ENCODE measurements at places on chromosomes 3 and 15. TPM values are rescaled to one million over a fixed set of nuclear protein-coding genes. Genes with fewer than 3 reads are reported as not detected.

DNA sequence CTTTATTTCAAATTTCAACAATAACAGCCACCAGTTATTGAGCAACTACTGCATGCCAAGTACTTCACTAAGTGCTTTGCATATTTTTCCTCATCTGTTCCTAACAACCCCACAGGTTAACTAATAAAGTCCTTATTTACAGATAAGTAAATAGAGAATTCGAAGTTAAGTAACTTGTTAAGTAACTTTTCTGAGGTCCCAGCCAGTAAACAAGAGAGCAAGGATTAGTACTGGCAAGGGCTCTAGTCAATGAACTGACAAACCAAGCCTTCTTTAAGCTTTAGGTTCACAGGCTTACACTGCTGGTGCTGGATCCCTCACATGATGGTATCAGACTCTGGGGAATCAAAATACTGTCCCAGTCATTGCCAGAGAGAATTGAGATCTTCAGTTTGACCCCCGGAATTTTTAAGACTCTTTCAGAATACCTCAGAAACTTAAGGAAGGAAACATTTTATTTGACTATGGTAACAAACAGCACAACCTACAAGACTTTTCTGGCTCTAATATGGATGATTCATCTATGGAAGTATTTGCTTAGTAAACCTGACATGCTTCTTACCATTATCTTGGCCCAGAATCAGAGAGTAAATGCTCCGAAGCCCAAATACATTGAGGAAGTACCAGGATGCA is 16.5 kb downstream of the EMC3 start:
- DNase-seq: no peak

DNA sequence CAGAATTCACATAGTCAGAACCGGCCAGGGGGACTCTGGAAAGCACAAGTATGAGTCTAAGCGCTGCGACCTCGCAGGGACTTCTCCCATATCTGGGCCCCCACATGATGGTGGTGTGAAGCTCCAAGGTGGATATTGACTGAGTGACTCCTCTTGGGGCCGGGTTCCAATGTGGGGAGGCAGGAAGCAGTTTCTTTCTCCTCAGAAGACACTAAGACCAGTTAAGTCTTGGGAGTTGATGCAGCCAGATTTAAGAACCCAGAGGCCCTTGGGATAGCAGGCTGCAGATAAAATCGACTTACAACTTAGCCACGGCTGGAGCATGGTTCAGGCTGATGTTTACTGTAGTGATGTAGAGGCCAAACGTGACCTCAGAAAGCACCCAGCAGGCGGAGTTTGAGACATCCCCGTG is 55.4 kb upstream of the KLF13 start:
- no peak for DNase-seq

Gene SSUH2
- 36.2 TPM for total RNA-seq

DNA sequence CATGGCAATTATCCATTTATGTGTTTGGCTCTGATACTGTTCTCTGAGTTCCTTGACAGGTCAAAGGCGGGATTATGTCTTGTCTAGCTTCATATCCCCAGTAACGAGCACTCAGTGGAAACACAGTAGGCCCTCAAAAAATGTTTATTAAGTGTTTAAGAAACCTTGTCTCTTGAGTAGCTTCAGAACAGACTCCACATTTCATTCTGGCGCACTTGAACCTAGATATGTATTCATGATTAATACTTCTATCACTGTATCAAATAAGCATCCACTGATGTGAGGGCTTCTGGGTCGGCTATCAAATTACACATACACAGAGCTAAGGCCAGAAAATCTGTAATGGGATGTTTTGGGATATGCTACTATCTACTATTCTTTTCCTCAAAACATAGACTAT is 4.6 kb downstream of the CBLB start:
- no peak for DNase-seq

DNA sequence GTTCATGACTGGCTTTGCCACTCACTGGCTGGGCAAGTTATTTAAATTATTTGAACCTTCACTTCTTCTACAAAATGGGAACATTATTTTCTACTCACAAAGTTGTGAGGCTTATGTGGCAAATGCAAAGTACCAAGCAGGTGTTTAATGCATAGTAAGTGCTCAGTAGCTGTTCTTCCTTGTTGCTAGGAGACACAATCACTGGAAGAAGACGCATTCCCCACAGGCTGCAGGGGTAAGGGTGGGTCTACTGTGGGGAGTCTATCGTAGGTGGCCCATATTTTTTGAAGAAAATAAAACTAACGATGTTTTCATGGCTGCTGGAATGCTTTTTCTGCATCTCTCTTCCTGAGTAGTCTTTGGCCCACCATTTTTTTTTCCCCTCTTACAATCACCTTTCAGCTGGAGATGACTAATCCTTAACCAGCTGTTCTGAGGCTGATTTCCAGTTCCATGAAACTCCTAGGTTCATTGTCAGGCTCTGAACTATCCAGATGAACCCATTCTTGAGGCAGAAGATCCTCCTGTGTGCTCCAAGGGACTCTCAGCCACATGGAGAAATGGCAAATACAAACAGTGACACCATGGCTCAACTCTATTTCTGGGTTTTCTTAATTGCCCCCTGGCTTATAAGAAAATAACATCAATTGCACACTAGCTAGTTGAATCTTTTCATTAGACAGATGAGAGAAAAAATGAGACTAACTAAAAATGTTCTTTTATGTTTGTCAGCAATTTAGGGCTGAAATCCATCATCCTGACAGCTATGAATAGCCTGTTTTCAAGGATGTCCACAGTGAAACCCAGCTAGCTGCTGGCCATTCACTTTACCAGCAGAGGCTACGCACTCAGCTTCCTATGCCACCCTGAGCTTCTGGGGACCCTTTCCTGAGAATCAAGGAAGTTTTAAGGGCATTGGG is 108.3 kb upstream of the ETV5 start:
- DNase-seq: no peak

GRCh38 chr3:39346785-39347585 is 17.5 kb downstream of the CCR8 start:
- DNase-seq: no peak

DNA sequence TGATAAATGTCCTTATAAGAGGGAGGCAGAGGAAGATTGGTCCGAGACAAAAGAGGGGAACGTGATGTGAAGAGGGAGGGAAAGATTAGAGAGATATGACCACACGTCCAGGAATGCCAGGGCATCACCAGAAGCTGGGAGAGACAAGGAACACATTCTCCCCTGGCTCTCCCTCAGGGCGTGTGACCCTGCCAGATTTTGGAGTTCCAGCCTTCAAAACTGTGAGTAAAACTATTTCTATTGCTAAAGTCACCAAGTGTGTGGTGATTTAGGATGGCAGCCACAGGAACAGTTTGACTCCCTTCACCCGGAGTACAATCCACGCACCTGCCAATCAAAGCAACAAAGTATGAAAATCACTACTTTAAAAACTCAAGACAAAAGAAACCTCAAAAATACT is 32.1 kb upstream of the TJP1 start:
- DNase-seq: no peak

GRCh38 chr15:59376733-59377132 is 4.1 kb upstream of the MYO1E start:
- DNase-seq: no peak

Gene IFT80
- 15.7 TPM for total RNA-seq

DNA sequence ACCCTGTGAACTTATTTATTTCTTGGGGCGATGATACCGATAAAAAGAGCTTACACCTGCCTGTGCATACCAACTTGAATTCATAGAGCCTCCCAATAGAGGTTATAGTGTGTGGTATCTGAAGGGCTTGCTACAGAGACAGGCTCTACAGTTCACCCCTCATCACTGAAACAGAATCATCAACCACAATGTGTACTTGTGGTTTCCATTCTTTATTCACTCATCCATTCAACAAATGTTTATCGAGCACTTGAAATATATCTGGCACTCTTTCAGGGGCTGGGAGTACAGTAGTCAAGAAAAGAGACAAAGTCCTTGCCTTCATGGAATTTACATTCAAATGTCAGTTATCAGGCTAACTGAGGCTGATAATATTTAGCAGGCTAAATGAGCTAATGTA is 134.4 kb upstream of the SKOR1 start:
- DNase-seq: peak; percentile 44

GRCh38 chr3:15667484-15667883 is 65.9 kb downstream of the BTD start:
- DNase-seq: no peak

DNA sequence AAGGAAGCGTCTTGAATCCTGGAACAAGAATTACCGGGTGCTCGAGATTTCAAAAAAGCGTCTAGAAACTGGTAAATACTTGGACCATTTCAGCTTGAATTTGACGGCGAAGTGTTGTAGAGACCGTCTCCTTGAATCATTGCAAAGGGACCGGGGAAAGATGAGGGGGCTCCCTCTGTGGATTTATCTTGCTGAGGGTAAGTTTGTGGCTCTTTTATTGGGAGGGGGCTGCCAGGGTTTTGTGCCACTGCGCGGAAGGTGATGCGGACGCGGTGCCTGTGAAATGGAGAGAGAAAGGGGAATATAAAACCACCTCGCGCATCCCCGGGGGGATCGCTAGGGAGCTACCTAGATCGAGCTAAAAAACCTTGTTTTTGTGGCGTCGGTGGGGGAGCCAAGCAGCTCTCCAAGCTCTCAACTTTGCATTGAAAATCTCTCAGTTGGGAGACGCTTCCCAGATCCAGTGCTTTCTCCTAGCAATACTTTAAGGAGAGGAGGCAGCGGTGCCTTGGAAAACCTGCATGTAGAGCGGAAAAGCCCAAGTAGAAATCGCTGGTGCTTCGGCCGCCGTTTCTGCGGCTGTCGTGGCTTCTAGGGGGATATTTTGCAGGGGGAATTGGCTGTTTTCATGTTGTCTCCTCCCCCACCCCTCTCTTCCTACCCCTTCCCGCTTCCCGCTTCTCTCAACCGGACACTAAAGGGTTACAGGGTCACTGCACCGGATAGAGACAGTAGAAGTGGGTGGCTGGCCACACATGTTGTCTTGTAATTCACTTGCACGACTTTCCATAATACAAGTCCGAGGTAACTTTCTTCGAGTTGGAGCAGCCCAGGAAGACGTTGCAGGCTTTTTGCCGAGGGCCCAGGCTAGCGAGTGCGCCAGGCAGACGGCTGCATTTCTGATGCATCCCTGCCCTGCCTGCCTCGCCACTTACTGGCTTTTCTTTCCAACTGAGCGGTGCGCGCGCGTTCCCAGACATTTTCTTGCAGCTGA is 187.6 kb downstream of the NLGN1 start:
- no peak for DNase-seq

- DNase-seq: peak; percentile 28
Observed at GRCh38 chr15:99014803-99015697, 7.5 kb upstream of the PGPEP1L start.

GRCh38 chr15:66004618-66005262 is 135.4 kb downstream of the RAB11A start:
- DNase-seq: peak; percentile 12

GRCh38 chr3:116253511-116253910 is 191.8 kb downstream of the LSAMP start:
- DNase-seq: no peak

GRCh38 chr3:4460334-4460733 is 6.7 kb downstream of the SUMF1 start:
- peak; percentile 64 for DNase-seq

Gene ATP13A4
- total RNA-seq: 0.07 TPM

DNA sequence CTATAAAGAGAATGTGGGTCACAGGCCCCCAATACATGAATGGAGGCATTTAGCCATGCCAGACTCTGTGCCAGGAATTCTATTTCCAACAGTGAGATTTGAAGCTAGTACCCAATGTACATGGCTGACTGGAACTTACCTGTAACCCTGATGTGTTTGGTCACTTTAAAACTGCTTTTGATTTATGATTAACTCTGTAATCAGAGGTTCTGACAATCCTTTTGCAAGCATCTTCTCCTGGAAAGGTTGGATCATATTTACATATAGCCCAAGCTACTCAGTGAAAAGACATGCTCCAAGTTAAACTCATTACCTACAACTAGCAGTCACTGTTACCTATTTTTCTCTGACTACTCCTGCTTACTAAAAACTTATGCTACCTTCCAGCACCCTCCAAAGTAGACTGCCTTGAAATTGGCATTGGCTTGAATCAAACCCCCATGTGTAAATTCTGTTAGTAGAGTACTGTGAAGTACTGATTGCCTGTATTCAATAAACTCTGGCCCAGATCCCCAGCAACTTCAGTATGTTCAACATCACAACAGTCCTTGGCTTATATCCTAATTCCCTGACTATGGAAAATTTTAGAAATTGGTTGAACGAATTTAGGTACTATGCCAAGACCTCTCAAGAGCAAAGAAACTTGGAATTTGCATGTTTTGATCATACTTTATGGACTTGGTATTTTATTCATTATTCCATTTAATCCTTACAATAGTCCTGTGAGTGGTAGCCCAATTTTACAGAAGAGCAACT is 665.6 kb upstream of the NECTIN3 start:
- no peak for DNase-seq

DNA sequence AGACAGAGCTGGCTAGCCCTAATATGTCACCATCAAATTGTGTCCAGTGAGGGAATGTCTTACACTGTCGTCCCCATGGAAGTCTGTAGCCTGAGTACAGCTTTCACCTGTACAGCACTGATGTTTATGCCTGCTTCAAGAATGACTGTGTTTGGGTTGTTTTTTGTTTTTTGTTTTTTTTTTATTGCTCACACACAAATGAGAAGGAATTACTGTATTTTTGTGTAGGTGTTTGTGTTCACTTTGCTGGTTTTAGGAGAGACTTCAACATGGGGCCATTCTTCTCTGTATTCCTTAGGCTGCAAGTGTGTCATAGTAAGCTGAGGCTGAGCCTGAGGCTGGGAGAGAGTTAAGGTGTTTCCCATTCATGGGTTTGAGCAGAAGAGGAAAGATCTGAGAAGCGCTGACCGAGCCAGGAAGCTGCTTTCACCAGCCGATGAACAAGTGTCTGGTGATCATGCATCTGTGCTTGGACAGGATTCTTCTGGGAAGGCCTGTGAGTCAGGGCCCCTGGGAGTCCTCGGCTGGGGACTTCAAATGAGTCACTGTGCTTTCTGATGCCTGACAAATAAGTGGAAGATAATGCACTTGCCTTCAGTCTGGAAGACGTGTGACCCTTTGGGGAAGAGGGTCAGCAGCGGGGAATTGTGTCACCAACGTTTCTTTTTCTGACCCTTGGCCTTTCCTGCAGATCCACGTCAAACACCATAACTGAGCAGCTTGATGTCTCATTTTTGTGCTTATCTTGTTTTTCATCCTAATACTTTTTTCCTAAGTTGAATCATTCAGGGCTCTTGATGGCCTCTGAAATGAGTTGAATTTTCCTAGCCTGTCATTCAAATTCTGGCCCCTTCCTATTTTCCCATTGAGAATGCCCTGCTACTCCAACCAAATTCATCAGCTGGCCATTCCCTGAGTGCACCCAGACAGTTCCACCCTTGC is 36.7 kb upstream of the ZBTB38 start:
- peak; percentile 53 for DNase-seq

DNA sequence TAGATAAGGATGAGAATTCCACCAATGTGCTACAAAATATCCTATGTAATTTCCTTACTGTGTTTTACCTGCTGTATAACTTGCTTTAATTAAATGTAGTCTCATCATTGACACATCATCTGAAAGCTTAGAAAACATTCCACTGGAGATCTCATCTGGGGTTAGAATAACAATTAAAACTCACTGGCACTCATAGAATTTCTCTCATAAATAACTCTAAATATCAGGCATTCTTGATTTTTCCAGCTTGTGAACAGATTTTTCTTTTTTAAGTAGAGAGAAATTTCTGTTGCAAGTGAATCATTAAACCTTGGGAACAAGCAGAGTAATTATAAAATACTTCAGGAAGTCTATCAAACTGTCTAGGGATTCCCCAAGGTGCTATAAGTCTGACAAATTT is 843.8 kb downstream of the NAALADL2 start:
- DNase-seq: no peak

Gene ZDHHC19
- total RNA-seq: not detected

GRCh38 chr3:175046601-175047000 is 187.5 kb downstream of the NAALADL2 start:
- DNase-seq: no peak

Gene KBTBD8
- total RNA-seq: 16.2 TPM
